ENCODE measurements at places on chromosomes 16 and 17.

- no peak for DNase-seq
Observed at GRCh38 chr16:75922250-75922649, 196.0 kb upstream of the CPHXL start.

DNA sequence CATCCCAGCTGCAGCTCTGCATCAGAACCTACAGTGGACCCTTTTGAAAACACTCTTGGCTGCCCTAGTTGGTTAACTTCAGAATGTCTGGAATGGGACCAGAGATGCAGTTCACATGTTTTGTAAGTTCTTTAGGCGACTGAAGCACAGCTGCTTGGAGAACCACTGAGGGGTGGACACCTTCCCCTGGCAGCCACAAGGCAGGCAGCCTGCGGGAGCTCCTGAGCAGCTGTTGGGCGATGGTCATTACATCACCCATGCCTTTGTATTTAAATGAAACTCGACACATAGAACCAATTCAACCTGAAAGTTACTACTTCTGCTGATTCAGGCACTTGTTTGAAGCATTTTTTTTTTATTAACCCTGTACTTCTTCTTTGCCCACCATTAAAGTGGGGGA, 151.5 kb downstream of the LGALS9B start:
- no peak for DNase-seq

- DNase-seq = no peak
Observed at GRCh38 chr17:73268582-73269328, 7.1 kb upstream of the CPSF4L start.

DNA sequence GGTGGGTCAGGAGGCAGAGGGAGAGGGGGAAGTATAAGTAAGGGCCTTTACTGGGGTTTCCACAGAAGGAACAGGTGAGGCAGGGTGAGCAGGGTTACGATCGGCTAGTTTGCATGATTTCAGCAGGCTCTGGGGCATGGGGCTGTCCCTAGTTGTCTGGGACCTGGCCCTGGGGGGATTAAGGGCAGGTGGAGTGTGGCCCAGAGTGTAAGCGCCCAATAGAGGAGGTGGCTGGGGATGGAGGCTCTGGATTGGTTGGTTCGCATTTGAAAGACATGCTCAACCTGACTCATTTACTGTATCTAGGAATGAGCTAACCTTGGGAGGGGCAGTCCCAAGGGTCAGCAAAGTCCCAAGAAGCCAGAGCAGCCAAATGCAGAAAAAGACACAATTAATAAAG, 230.3 kb downstream of the MAP2K4 start:
- no peak for DNase-seq

DNA sequence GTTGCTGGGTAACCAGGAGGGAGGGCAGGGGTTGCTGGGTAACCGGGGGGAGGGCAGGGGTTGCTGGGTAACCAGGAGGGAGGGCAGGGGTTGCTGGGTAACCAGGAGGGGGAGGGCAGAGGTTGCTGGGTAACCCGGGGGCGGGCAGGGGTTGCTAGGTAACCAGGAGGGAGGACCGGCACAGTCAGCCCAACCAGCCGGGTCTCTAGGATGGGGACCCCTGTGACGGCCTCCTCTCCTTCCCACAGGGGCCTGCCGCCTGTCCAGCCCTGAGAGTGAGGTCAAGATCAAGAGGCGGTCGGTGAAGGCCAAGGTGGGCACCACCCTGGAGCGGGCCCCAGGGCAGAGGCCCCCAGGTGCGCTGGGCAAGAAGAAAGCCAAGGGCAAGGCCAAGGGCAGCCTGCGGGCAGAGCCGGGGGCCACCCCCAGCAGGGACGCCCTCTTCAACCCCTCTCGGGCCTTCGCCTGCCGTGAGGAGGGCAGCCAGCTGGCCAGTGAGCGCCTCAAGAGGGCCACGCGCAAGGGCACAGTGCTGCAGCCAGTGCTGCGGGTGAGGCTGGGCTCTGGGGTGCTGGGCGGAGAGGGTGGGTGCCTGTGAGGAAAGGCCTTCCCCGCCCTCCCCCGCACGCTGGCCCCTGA, 54.6 kb downstream of the ACTG1 start:
- DNase-seq = no peak

DNA sequence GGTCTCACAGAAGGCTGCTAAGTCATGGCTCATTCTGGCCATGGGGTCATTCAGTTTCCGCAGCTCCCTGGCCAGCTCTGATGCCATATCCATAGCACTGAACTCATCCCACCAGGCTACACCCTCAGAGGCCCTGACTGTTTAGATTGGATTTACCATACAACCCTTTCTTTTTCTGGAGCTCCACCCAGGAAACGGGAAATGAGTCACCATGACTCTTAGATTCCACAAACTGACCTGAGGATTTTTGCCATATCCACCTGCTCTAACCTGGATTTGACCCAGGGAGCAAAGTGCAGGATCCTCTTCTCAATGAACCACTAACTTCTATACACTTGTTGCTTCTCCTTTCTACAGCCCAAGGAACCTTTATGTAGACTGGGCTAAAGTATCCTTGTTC, 20.3 kb upstream of the CALB2 start:
- DNase-seq = no peak

DNA sequence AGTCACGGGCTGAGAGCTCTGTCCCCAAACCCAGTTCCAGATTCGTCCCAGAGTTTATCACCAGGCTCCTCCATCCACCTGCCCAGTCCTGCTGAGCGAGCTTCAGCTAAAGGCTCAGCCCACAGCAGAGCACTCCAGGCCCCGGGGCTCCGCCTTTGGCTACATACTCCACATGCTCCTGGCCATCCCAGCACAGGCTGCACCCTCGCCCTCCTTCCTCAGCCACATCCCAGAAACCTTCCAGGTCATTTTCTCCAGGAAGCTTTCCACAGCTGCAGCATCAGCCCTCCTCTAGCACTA, 4.7 kb upstream of the CD2BP2 start:
- DNase-seq = no peak

GRCh38 chr16:89717688-89718505, 2.8 kb downstream of the VPS9D1 start:
- no peak for DNase-seq

DNA sequence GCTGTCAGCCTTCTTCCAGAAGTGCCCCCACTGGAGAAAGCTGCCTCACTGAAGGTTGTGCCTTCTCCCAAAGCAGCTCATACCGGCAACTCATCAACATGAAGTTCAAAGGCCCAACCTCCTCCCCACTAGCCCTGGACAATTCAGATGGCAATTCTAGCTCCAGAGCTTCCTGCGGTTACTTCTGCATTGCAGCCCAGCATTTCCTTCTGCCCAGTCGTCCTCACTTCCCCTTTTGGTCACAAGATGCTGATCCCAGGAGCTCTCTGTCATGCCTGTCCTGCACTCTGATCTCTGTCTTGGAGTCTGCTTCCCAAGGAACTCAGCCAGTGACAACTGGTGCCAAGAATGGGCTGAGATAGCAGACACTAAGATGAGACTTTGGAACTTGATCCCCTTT, 178.2 kb upstream of the SOX9 start:
- DNase-seq = no peak

Data from right kidney (tissue), 9 donors.